Glutamatergic neuron (in vitro differentiated cells): ENCODE measurements at places on chromosomes 4 and X. TPM values are rescaled to one million over a fixed set of nuclear protein-coding genes. Genes with fewer than 3 reads are reported as not detected.

Gene RENBP
- total RNA-seq: 16.1 TPM

Gene DCAF12L1
- total RNA-seq: 0.12 TPM

Gene PLP1
- 0.20 TPM for total RNA-seq

Gene SLITRK2
- total RNA-seq: 0.37 TPM

Gene DHRSX
- 37.1 TPM for total RNA-seq

Gene SERTM2
- not detected for total RNA-seq

Gene PDGFC
- 0.64 TPM for total RNA-seq

Gene ADH7
- not detected for total RNA-seq

Gene PRR32
- total RNA-seq: not detected

Gene CBLL2
- total RNA-seq: not detected

Gene ADH6
- not detected for total RNA-seq

Gene PTTG2
- not detected for total RNA-seq

Gene KIT
- total RNA-seq: 3.0 TPM

Gene NUDT10
- 19.3 TPM for total RNA-seq

Gene CD40LG
- not detected for total RNA-seq

Gene SLIT2
- 21.6 TPM for total RNA-seq

Gene HS3ST1
- 1.7 TPM for total RNA-seq

Gene IQCM
- not detected for total RNA-seq

Gene COX7B2
- not detected for total RNA-seq

Gene BST1
- not detected for total RNA-seq

Gene CDKN2AIP
- 15.9 TPM for total RNA-seq

Gene ARHGAP36
- total RNA-seq: 0.27 TPM

Gene GPR82
- total RNA-seq: not detected

Gene BEND2
- not detected for total RNA-seq

Gene FGF5
- total RNA-seq: not detected

Gene PRDM5
- 16.6 TPM for total RNA-seq

Gene RBMX
- 246 TPM for total RNA-seq

Gene PABPC5
- 9.5 TPM for total RNA-seq

Gene MAGIX
- total RNA-seq: 2.7 TPM

Gene BEX4
- 82.5 TPM for total RNA-seq

Gene CDKL5
- total RNA-seq: 53.5 TPM

Gene ADH1C
- not detected for total RNA-seq

Gene RAB40AL
- total RNA-seq: 1.8 TPM

Gene HUWE1
- total RNA-seq: 311 TPM

Gene RAI2
- total RNA-seq: 1.4 TPM

Gene RPS6KA6
- 36.0 TPM for total RNA-seq

Gene DGAT2L6
- total RNA-seq: not detected

Gene S100P
- not detected for total RNA-seq

Gene RASGEF1B
- 108 TPM for total RNA-seq

Gene NPY2R
- total RNA-seq: not detected

Gene CFP
- 0.49 TPM for total RNA-seq

Gene CDS1
- 1.3 TPM for total RNA-seq
